Bronchial epithelial cell (primary cell): ENCODE measurements at places on chromosomes 5 and 9.

- no peak for DNase-seq
Measured at GRCh38 chr5:95599252-95599651, 20.6 kb upstream of the GPR150 start.

DNA sequence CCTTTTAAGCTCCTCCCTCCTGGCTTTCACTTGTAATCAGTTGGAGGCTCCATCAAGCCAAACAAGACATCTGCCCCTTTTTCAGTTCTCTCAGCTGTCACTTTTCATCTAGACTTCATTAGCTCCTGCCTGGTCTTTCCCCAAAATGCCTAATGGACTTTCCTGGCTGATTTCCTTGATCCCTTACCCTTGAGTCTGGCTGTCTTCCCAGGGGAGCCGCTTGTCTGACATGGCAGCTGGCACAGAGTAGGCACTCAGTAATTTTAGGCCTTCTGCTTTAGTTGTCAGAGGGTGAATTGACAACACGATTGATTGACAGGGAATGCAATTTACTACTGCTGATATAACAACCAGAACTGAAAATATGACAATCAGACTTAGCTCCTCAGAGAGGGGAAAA, 2.1 kb downstream of the C9orf153 start:
- DNase-seq, result no peak

GRCh38 chr5:119174578-119175163, 103.8 kb downstream of the DMXL1 start:
- no peak for DNase-seq

DNA sequence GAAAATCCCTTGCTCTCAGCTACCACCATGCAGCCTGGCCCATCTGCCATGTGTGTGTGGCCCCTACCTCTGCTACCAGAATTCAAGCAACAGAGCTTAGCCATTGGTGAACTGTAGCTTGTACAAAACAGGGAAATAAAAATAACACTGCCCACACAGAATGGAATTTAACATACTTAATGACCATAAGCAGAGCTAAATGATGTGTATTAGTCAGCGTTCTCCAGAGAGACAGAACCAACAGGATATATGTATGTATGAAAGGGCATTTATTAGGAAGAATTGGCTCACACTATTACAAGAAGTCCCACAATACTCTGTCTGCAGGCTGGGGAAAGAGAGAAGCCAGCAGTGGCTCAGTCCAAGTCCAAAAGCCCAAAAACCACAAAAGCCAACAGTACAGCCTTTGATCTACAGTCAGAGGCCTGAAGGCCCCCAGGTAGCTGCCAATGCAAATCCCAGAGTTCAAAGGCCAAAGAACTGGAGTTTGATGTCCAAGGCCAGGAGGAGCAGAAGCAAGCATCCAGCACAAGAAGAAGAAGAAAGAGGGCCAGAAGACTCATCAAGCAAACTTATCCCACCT, 318.8 kb downstream of the DNAH5 start:
- DNase-seq, result peak; percentile 47

GRCh38 chr9:123543492-123543891, 187.5 kb downstream of the CRB2 start:
- no peak for DNase-seq
